ENCODE measurements at places on chromosomes 7 and 10. TPM values are rescaled to one million over a fixed set of nuclear protein-coding genes. Genes with fewer than 3 reads are reported as not detected.

DNA sequence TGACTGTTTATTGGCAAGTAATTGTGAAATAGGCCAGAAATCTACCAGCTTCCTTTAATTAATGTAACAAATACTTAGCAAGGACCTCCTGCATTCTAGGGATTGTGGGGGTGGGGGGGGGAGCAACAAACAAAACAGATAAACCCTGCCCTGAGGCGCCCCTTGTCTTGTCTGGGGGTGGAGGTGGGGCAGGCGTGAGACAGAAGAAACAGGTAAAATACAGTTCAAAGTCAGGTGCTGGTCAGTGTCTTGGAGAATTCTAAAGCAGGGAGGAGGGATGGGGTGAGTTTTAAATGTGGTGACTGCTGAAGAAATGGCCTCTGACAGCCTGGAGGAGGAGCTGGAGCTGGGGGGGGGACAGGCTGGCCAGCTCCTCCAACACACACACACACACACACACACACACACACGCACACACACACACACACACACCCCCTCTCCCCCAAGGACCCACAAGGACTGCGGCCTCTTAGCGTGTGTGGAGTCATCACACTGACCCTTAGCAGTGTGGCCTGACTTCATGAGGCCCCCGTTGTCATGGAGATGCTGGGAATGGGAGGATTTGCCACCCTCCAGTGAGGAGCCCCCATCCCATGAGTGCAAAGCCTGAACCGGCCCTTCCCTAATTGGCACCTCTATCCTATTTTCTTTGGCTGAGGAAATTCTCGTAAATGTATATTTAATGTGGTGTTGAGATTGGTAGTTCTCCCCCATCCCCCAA is 190.4 kb downstream of the MGMT start:
- peak; percentile 30 for DNase-seq

HOXA1 gene
- polyA plus RNA-seq, result 0.91 TPM

- DNase-seq, result no peak
Observed at GRCh38 chr10:23325132-23325531, 19.5 kb downstream of the C10orf67 start.

PLEKHS1 gene
- 0.04 TPM for polyA plus RNA-seq

GRCh38 chr7:2953099-2953498 is 90.6 kb downstream of the CARD11 start:
- DNase-seq, result no peak

- no peak for DNase-seq
Observed at GRCh38 chr10:124622866-124623536, 121.2 kb downstream of the FAM53B start.
